ENCODE measurements at places on chromosomes 3 and 15.

GRCh38 chr3:177811835-177812234 is 614.6 kb upstream of the TBL1XR1 start:
- no peak for DNase-seq

GRCh38 chr15:73368301-73369136 is at the start of gene HCN4:
Gene HCN4 (minus strand): TSS chr15:73368958. CDS start chr15:73368270, 688 bp downstream.
- DNase-seq: no peak

- DNase-seq: peak; percentile 26
These were observed 29.8 kb downstream of the CCR3 start for GRCh38 chr3:46272028-46272451.

DNA sequence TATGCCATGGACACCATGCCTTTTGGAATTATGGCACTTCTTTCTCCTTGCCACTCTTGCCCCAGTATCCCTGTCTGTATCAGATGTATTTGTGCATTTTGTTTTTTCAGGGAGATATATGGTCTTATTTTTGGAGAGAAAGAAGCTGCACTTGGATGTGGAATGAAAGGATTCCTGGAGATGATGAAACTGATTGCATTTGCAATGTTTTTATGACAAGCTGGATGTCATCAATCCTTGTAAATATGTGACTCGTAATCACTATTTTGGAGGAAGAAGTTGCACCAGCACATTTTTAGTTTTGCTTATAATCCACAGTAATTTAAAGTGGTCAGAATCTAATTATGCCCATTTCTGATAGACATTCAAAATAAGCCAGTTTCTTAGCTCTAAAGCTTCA is 165.0 kb downstream of the NR1D2 start:
- peak; percentile 15 for DNase-seq

GRCh38 chr3:168360993-168361392 is 265.3 kb upstream of the GOLIM4 start:
- DNase-seq: no peak

GRCh38 chr3:155890671-155891190 is 20.3 kb downstream of the GMPS start:
- DNase-seq: peak; percentile 25

DNA sequence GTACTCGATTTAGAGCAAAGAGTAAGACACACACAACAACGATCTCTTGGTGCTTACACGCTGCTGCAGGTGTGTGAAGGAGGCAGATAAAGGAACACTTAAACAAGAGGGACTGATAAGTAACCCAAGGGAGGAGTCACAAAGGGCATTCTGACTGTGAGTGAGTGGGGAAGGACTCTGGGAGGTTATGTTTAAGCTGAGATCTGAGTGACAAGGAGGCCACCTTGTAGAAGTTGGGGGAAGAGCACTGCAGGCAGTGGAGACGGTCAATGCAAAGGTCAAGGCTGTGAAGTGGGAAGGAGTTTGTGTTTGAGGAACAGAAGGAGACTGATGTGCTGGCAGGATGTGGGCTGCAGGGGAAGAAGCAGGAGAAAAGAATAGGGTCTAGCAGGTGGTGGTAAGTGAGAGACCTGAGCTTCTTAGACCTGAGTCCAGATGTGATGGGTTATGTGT is 63.1 kb downstream of the LPP start:
- no peak for DNase-seq

All from EL (cell line).